Central memory CD4-positive, alpha-beta T cell (primary cell): ENCODE measurements at places on chromosomes 11 and 22.
A peak's percentile ranks its signal among the peaks of the same experiment; 100 is the strongest.

GRCh38 chr11:10858439-10859325, 829 bp upstream of the ZBED5 start:
- DNase-seq, result peak; percentile 49

DNA sequence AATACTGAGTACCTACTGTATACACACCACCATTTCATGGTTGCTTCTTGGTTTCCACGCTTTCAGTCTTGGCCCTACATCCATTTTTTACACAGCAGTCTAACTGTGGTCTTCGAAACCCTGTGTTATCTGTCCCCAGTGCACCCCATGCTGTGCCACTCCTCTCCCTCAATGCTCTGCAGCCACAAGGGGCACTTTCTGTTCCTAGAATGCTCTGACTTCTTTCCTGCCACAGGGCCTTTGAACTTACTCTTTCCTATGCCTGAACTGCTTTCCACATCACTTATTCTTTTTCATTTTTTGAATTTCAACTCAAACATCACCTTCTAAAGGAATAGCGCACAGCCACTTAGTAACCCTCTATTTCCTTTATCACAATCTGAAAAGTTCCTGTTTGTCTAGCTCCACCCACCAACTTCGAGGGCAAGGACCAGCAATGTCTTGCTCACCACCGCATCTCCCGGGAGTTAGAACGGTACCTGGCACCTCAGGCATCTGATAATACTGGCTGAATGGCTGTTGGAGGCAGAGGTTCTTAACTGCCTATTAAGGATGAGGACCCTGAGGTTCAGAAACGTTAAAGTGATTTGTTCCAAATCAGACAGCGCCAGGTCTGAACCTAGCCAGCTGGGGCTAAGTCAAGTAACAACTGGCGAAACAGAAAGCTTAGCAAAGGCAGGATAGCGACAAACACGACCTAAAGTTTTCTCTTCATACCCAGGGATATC, 568 bp downstream of the ALG8 start:
- DNase-seq, result no peak

GRCh38 chr11:22666688-22667439, 453 bp downstream of the GAS2 start:
- DNase-seq, result no peak

DNA sequence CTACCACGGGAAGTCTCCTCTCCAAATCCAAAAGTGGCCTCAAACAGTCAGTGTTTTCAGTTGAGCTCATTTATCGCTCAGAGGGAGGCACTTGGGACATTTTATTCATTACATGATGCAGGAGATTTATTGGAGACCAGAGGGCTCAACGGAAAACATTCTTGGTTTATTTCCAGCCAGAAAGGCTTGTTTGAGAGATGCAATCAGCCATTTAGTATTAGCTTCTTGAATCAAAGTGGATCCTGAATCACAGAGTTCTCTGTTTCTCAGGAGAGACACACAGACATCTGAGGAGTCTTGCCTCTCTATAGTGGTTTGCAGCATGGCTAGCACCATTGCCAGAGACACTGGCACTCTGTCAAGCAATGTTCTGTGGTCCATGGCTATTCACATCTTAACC, 31.5 kb downstream of the CD44 start:
- DNase-seq, result no peak

GRCh38 chr11:134363592-134363991, 31.8 kb downstream of the GLB1L2 start:
- DNase-seq, result no peak
